T-helper 2 cell (primary cell): ENCODE measurements at places on chromosomes 1 and 21.

DNA sequence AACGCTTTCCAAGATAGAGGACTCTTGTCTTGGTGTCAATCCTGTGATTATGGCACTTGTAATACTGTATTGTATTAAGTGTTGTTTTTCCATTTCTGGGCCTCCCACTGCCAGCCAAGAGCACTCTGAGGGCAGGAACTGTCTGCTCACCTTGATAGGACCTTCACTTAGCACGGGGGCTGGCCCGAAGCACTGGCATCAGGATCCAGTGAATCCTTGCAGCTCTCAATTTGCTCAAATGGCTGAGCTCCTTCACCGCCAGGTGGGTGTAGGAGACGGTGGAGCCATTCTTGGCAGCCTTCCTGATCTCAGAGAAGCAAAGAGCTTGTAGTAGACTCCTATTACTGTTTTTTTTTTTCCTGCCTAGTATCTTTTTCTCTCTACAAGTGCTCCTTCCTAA is 17.7 kb downstream of the MECR start:
- DNase-seq = no peak

DNA sequence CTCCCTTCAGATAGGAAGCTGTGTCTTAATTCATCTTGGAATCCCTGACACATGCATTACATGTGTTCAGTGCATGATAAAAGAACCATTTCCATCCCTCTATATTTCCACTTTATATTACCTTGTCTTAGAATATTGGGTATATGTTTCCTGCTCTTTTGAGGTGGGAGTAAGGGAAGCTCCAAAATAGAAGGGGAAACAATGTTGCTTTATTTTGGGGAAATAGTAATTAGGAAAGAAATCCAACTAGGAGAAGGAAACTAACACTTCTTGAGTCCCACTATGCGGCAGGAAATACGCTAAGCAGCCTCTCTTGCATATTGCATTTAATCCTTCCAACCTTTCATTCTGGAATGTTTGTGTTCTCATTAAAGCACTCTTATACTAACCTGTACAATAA is 89.4 kb upstream of the VAV3 start:
- DNase-seq = no peak

DNA sequence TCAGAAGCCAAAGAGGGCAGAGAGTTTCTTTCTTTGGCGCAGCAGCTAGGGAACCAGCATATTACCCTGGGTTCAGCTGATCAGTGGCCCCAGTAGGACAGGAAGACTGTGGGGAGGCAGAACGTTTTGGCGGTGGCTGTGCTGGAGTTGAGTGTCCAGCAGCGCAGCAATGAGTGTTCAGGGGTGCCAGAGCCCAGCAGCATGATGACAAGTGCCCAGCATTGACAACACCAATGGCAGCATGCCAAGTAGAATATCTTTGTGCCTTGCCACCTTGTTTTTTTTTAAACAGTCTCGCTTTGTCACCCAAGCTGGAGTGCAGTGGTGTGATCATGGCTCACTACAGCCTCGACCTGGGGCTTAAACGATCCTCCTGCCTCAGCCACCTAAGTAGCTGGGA is 106.7 kb upstream of the CDC42BPA start:
- no peak for DNase-seq

- no peak for DNase-seq
These were observed 338.2 kb downstream of the ASTN1 start for GRCh38 chr1:176826265-176826664.

GRCh38 chr1:205325334-205325884 is 3.9 kb upstream of the NUAK2 start:
- peak; percentile 22 for DNase-seq

DNA sequence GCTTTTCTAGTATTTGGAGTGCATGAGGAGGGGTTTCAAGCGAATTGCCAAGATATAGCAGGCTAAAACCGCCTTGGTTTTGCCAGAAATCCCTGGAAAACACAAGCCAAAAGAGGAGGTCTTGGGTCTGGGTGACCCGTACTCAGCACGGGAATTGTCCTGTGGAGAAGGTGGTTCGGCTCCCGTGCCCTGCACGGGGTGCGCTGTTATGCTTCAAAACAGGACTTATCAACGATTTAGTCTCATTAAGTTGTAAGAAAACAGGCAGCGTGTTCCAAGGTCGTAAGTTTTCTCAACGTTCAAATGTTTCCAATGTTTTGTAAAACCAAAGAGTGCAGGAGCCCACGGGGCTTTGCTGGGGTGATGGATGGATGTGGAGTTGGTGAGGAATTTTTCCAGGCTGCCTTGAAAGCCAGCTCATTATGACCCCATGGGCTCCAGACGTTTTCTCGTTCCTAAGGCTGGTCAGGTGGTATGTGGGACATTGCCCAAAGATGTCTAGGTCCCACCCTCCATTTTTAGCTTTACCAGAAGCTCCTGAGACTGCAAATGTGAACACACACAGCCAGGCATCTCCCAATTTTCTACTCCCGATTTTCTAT is 75.4 kb upstream of the CLDN14 start:
- no peak for DNase-seq

DNA sequence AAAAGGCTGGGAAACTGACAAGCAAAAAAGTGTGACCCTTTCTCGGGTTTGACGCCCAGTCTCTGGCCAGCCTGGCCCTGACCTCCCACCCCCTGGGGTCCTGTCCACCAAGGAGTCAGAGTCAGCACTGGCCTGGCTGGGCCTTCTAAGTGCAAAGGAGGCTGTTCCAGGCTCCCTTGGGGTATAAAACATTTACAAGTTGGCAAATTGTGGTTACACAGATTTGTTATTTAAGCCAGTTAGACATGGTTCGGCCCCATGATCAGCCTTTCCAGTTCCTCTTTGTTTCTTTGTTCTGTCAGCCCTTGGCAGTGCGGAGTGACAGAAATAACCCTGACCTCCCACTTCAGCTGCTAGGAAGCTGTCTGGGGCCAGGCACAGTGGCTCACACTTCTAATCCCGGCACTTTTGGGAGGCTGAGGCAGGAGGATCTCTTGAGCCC is 161.6 kb upstream of the RAB4A start:
- DNase-seq = no peak

- peak; percentile 56 for DNase-seq
These were observed 4.5 kb upstream of the NFIA start for GRCh38 chr1:61077676-61078541.

DNA sequence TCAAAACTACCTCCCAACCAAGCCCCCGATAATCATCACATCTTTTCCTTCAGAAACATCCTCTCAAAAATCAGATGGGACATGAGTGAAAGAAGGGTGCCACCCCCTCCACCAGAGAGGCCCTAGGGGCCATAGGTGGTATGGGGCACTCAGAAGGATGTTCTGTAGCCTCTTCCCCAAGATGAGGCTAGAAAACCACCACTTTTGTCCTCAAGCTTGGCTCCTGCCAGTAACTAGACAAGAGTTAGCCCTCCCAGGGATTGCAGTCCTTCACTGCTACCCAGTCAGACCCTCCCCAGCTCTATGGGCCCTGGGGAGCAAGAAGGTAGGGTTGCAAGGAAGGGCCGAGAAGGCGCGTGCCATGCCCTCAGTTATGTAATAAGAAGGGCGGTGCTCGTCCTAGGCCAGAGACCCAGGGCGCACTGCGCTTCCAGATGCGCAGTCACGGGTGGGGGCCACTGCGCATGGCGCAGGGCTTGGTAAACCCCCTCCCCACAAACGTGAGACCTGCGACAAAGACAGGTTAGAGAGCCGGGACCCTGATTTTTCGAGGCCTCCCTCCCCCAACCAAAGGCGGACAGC is 69.7 kb downstream of the CD46 start:
- DNase-seq = no peak
